LoVo (cell line): ENCODE measurements at places on chromosomes 1 and 21.

DNA sequence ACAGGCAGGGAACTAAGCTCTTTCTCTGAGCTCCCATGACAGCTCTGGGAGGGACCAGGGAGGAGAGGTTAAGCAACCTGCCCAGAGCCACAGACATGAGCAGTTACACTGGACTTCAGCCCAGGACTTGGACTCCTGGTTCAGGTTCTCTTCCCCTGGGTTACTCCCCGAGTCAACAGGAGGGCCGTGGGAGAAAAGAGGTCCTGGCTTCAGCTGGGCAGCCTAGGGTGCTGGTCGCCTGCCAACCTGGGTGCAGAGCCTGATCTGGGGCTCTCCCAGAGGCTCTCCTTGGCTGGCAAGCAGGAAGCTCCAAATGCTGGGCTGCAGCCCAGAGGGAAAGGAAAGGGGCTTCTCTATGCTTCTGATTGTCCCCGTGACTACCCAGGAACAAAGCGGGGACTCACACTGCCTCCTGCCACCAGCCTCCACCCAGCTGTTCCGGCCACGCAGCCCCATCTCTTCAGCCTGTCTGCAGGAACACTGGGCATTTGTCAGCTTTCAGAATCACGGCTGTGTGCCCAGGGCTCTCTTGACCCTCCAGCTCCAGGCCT is 141.8 kb downstream of the HIVEP3 start:
- no peak for DNase-seq

DNA sequence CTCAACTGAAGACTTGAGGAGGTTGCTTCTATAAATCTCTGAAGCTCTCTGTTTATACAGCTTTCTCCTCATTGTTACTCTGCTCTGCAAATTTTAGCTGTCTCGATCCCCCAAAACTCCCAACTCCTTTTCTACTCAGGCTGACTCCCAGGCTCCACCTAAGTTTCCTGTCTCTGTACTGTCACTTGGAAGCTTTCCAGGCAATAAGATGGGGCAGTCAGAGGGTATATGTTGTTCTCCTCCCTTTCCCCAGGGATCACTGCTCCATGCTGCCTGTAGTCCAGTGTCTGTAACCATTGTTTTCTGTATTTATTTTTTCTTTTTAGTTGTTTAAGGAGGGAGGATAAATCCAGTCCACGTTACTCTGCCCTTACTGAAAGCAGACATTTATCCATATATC is 13.4 kb downstream of the TSNAX start:
- no peak for DNase-seq

- no peak for DNase-seq
Measured at GRCh38 chr1:11579506-11579905, 74.7 kb downstream of the FBXO2 start.

DNA sequence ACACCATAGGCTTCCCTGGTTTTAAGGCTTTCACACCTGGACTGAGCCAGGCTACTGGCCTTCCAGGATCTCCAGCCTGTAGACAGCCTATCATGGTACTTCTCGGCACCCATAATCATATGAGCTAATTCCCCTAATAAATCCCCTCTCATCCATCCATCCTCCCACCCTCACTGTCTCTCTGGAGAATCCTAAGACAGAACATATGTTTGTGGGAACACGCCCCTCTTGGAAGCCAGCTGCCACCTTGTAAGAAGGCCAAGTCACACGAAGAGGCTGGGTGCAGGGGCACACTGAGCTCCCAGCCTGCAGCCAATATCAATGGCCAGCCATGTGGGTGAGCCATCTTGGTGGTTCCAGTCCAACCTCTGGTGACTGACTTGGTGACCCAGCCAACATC is 7.4 kb downstream of the CLCC1 start:
- no peak for DNase-seq
